ENCODE measurements at places on chromosomes 1 and 21.

- DNase-seq = no peak
These were observed 3.5 kb upstream of the ACP6 start for GRCh38 chr1:147673816-147674215.

DNA sequence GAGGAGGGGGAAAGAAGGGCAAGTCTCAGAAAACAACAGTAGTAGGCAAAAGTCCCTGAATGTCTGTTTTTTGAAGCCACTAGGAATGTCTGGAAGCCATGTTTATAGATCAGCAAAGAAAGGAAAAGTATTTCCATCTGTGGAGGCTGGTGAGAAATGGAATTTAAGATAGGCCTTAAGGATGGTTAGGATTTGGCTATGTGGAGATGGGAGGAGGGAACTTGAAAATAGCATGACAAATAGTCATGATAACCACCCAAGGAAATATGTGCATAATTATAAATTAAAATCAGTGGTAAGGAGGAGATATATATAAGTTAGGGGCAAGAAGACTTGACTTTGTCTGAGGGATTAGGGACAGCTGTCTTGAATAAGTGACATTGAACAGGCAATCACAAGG, 33.8 kb upstream of the FGGY start:
- no peak for DNase-seq

DNA sequence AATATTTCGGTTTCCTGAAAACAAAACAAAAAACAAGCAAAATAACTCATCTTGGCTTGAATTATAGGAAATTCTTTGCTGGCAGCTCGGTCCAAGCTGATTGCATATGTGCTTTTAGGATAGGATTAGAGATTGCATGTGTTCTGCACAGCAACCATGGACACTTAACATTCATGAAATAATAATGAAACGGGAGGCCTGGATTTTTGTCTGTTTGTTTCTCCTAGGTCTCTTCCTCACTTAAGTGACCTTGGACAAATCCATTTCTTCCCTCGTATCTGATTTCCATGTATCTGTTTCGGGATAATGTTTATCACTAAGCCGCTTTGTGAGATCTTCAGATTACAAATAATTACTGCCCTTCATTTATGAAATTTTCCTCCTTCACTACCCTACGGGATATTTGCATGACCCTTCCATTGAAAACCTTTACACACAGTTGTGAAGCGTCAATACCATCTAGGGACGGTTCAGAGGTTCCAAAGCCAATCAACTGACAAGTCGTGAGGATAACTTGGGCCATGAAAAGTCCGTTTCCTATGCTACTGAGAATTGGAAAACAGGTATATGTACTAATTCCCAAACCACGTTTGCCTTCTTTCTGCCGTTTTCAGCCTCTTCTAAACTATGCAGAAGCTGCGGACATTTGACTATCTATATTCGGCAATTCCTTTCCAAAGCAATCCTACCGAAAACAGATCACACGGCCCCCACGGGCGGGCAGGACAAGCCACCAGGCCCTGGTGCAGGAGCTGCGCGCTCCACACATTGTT, 1.3 kb upstream of the H3-3A start:
- DNase-seq = peak; percentile 64

GRCh38 chr1:167935216-167936067, 1.0 kb upstream of the DCAF6 start:
- peak; percentile 58 for DNase-seq

- no peak for DNase-seq
These were observed 45.3 kb downstream of the MAST2 start for GRCh38 chr1:45848714-45849113.

- DNase-seq = peak; percentile 78
These were observed 2.6 kb downstream of the ADAMTS5 start for GRCh38 chr21:26964170-26964778.

- no peak for DNase-seq
These were observed 8.9 kb downstream of the PTPN14 start for GRCh38 chr1:214542275-214543199.

DNA sequence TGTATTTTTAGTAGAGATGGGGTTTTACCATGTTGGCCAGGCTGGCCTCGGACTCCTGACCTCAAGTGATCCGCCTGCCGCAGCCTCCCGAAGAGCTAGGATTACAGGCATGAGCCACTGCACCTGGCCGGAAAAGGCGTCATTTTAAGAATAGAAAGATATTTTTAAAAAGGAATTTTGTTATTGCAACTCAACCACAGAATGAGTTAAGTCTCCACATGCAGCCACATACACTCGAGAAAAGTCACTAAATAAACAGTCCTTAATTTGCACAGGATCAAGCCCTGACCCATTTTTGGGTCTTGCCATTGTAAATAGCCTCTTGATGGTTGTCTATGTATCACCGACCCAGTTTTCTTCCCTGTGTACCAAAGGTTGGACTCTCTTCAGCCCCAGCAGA, 85.5 kb downstream of the FBXO2 start:
- no peak for DNase-seq

- DNase-seq = no peak
These were observed 342.2 kb downstream of the OMA1 start for GRCh38 chr1:58204284-58204683.

- DNase-seq = peak; percentile 40
These were observed 127.7 kb downstream of the SPATA46 start for GRCh38 chr1:162248854-162249535.

GRCh38 chr1:168688644-168689326, 40.2 kb downstream of the DPT start:
- no peak for DNase-seq

GRCh38 chr1:164651351-164651951, 92.5 kb downstream of the PBX1 start:
- no peak for DNase-seq

DNA sequence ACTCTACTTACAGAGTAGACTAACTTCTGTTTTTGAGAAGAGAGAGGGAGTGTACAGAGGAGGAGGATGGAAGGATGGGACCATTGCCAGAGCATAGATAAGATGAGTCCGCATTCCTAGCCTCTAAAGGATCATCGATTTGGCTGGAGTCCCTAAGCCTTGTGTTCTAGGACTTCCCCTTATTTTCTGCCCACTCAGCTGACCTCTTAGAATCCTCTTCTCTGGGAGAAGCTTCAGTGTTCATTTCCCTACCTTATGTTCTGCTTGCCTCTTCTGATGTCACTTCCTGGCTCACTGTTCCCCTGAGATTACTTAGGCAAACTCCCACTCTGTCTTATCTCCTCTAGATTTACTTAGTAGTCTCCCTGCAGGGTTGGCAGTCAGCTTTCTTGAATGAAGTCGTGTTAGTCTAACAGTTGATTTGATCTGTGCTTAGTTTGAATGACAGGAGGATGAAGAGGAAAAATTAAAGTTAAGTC, 156.7 kb downstream of the SYT2 start:
- no peak for DNase-seq

DNA sequence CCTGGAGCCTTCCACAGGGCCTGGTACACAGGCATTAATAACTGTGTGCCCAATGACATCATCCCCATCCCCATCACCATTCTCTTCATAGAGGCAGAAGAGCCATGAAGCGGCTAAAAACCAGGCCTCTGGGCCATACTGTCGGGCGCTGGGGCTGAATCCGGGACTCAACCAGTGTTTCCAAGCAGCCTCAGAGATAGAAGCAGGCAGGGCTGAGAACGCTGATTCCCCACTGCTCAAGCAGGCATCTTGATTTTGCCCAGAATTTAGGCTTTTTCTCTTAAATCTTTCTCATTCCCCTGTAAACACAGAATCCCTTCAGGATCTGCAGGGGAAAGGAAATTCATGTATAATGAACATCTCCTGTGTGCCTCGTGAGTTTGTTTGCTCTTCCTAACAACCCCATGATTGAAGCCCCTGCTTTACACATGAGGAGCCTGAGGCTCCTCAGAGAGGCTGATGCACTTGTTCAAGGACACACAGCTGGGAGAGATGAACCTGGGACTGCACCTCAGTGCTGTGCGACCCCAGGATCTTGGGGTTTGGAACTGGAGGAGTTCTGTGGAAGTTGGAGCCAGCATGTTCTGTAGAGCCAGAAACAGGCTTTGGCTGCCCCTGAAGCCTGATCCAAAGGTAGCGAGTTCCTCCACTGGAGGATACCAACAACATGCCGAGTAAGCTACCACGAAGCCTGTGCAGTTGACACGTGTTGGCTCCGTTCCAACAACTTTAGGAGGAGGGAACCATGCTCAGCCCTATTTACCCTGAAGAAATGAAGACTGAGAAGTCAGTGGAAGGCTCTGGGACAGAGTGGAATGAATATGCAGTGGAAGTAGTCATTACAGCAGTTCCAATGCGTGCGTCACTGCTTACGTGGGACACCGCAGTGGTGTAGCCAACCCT, 55.5 kb downstream of the EDN2 start:
- no peak for DNase-seq
